ENCODE measurements at places on chromosomes 3 and 15. TPM values are rescaled to one million over a fixed set of nuclear protein-coding genes. Genes with fewer than 3 reads are reported as not detected.

The KNG1 gene
- not detected for total RNA-seq

The RAD18 gene
- total RNA-seq: 21.3 TPM

The FETUB gene
- total RNA-seq: not detected

DNA sequence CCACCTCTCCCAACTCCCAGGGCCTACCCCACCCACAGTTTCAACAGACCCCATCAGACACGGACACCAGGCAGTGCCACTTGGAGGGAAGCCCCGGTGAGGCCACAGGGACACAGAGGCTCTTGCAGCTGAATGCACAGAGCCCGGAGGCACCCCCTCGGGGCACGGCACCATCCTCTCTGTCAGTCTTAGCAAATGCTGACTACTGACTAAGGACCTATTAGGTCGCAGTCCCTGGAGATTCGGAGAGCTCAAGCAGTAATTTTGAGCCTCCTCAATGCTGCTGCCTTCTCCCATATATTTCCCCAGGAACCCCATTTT, 79.9 kb downstream of the VGLL4 start:
- DNase-seq: no peak

The BUB1B gene
- 21.8 TPM for total RNA-seq

DNA sequence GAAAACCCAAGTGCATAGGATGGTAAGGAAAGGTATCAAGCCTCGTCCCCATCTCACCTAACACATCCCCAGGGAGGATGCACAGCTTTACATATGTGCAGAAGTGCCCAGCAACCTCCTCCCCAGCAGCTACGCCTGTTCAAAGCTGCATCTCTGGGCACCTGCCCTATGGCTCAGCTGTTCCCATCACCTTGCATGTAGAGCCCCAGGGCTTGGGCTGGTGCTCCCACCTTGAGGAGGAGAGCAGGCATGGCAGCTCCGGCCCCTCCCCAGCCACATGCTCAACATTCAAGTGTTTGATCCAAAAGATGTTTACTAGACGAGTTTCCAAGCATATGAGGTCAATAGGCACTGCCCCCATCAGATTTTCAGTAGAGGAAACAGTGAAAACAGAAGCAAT, 173.5 kb downstream of the ATP10A start:
- no peak for DNase-seq

- no peak for DNase-seq
These were observed 88.8 kb downstream of the SENP7 start for GRCh38 chr3:101423984-101424888.

DNA sequence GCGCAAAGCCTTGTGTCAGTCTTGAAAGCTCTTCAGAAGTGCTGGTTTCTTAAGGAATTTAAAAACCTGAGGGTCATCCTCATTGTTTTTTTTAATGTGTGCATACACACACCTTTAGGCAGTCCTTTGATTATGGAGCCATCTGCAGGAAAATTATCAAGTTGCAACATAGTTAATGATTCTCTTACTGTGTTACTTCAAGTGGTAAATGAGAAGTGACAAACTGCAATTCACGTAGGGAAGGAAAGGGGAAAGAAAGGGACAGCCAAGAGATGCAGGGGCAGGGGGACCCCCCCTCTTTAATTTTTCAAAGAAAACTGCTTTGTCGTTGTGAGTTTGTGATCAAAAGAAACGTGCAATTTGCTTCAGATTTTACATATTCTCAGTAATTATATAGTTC, 162.4 kb upstream of the CGNL1 start:
- no peak for DNase-seq

All from type B pancreatic cell (in vitro differentiated cells).